ENCODE measurements at places on chromosomes 2 and 18. TPM values are rescaled to one million over a fixed set of nuclear protein-coding genes. Genes with fewer than 3 reads are reported as not detected.

- no peak for DNase-seq
Measured at GRCh38 chr2:202135091-202135874, 62.2 kb downstream of the KIAA2012 start.

GRCh38 chr2:126038861-126039260 lies 617.1 kb upstream of the GYPC start:
- DNase-seq, result no peak

GRCh38 chr2:231622963-231623362 lies 30.3 kb downstream of the TEX44 start:
- no peak for DNase-seq

DNA sequence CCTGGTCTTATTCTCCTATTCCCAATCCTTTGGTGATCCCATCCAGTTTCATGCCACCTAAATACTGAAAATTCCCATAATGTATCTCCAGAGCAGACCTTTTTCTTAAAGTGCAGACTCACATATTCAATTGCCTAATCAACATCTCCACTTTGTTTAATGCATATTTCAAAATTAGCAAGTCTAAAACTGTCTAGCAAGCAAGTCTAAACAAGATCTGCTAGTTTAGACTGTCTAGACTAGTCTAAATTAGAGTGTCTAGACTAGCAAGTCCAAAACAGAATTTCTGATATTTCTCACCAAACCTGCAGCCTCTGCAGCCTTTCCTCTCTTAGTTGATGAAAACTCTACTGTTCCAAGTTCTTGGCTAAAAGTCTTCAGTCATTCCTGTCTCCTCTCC lies 44.6 kb downstream of the THUMPD2 start:
- DNase-seq, result no peak

DNA sequence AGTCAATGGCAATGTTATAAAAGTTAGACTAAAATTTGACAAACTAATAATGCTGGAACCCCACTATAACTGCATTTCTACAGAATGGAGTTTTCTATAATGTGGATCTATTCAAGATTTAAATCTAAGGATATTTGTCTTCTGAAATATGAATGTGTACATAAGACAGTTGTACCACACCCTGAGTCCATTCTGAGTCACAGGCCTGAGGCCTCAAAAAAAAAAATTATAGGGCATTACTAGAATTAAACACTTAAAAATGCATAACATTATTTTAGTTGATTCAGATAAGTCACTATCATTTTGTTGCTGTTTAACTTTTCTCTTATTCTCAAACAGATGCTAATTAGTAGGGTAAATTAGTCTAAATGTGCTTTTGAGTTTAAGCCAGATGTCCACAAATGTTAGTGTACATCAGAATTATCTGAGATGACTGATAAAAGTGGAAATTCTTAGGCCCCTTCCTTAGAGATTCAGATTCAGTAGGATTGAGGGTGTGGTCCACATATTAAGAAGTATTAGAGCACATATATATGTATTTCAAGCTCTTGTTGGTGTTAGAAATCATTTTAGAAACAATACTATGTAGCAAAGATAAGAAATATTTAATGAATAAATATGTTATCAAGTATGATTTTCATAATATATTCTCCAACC lies 42.4 kb upstream of the COL5A2 start:
- no peak for DNase-seq

DNA sequence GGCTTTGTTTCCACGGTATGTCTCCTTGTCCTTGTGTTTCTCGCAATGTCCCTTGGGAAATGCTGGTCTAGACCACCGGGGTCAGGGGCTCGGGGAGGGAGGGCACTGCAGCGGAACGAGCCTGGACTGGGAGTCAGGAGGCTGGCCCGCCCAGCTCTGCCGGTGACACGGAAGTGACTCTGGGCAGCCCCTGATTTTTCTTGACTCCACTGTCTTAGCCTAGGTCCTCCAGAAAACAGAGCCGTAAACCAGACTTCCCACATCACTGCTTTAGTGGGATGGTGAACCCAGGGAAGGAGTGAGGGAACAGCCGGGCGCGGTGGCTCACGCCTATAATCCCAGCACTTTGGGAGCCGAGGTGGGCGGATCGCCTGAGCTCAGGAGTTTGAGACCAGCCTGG lies 144.2 kb downstream of the ASB1 start:
- peak; percentile 74 for DNase-seq

DNA sequence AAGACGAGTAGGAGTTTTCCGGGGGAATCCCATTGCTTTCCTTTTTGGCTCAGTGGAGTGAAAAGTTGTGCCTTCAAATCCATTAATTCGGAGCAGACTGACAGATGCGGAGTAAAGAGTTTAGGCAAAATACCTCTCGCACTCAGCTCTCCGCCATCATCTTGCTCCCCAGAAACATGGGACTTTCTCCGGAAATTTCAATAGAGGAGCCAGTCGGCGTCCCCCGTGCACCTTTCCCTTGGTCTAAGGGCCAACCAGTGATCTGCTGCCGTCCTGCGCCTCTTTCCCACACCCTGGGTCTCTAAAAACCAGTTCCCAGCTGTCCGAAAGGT lies 318 bp downstream of the TYW5 start:
- DNase-seq, result no peak

DNA sequence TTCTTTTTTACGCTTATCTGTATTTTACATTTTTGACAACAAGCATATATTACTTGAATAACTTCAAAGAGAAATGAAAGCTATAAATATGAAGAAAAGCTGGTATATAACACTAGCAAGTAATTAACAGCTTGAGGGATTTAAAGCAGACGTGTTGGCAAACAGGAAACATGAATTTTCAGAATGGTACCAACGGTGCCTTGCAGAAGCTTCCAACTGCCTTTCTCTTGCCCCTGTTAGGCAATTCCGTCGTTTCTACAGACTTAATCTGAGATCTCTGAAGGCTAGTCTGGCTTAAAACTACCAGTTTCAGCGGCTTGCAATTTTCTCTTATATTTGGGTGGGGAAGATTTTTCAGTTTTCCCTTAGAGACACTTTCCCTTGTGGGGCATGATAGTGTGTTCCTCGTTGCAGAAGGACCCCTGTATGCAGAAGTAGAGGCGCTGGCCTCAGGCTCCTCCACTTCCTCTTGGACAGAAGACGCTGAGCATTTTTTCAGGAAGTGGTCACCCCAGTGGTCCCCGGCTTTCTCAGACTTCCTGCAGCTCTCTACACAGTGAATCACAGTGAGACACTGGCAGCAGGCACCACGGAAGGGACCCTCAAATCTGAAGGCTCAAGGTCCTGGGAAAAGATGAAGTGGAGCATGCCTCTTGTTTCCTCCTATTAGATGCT lies 56.2 kb upstream of the SLC16A14 start:
- DNase-seq, result no peak

- DNase-seq, result no peak
Measured at GRCh38 chr18:71902482-71902881, 641.7 kb downstream of the CBLN2 start.

DNA sequence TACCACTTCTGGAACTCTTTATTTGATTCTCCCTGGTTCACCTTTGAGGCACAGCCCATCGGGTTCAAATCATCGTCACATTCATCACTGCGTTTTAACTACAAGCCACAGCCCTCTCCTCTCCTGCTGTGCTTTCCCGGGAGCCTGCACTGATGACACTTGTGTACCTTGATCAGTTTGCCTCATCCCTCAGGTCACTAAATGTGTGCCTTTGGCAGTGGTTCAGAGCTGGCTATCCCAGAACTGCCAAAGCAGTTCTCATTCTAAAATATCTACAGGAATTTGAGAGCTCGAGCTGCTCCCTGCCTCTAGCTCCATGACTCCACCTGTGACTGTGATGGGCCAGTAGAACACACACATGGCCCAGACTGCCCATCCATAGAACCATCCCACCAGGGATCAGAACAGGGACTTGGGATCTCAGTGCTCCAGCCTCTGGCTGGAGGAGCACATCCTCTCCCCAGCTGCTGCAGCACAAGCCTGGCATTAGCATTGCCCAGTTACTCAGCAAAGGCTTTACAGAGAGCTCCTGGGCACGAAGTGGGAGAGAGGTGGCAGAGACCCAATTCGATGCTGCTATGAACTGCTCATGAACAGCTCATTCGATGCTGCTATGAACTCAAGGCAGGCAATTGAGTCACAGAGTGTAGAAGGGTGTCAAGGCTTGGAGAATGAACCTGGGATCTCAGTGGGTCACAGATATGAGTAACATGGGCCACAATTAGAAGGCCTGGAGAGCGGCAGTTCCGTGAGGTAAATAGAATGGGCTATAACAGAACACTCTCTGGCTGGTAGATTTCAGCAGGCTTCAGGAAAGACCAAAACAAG lies 41.9 kb downstream of the EVA1A start:
- no peak for DNase-seq

RAB6D gene
- total RNA-seq, result 0.10 TPM

CLASP1 gene
- 64.4 TPM for total RNA-seq

RGPD3 gene
- 0.42 TPM for total RNA-seq

CHST9 gene
- total RNA-seq, result not detected
